COLO829 (cell line): ENCODE measurements at places on chromosomes 5 and 9.
A peak's percentile ranks its signal among the peaks of the same experiment; 100 is the strongest.

- no peak for DNase-seq
Observed at GRCh38 chr5:123485275-123485674, 26.7 kb upstream of the CSNK1G3 start.

DNA sequence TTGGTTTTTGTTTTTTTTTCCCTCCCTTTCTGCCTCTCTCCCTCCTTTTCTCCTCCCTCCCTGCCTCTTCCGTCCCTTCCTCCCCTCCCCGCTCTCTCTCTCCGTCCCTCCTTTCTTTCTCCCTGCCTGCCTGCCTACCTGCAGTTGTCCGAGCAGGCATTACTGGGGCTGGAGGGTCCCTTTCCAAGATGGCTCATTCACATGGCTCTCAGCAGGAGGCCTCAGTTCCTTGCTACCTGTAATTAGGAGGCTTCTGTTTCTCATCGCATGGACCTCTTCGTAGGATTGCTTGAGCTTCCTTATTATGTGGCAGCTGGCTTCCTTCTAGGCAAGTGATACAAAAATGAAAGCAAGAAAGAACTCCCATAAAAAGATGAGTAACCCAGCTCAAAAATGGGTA, 8.0 kb downstream of the RGS3 start:
- no peak for DNase-seq

DNA sequence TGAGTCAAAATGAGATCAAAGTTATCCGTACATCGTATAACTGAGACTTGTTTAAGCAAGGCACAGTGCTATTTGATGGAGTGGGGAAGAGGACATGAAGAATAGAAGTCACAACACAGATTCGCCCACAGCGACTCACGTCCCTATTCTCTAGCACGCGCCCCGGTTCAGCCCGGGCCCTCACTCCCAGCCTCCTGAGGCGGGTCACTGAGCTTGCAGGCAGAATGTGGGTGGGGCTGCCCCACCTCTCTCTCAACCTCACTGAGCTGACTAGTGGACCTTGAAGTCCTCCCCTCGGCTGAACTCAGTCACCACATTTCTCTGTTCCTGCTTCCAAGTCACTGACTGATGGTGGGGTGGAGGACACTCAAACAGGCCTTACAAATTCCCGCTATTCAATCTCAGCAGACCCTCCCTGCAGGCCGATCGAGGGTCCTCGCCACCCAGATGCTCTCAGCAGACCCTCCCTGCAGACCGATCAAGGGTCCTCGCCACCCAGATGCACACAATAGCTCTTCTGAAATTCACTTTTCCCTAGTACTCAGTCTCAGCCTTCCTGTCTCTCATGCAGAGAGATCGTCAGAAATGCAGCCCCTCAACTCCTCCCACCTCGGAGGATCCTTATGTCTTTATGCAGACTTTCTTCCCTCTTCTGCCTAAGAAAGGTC, 12.9 kb downstream of the GLDC start:
- no peak for DNase-seq

DNA sequence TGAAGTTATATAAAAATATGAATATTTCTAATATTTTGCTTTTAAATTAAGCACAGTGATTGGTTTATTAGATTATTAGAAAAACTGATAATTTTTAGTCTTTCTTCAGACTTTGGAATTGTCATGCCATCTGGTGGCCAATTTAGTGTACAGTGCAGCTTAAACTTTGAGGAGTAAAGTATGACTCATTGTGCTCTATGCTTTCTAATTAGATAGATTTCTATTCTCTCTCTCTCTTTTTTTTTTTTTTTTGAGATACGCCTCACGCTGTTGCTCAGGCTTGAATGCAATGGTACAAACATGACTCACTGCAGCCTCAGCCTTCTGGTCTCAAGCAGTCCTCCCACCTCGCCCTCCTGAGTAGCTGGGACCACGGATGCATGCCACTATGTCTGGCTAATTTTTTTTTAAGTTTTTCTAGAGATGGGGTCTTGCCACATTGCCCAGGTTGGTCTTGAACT, 42.1 kb upstream of the GPR21 start:
- DNase-seq, result peak; percentile 81
